AG09309 (cell line): ENCODE measurements at places on chromosomes 6 and 20.

DNA sequence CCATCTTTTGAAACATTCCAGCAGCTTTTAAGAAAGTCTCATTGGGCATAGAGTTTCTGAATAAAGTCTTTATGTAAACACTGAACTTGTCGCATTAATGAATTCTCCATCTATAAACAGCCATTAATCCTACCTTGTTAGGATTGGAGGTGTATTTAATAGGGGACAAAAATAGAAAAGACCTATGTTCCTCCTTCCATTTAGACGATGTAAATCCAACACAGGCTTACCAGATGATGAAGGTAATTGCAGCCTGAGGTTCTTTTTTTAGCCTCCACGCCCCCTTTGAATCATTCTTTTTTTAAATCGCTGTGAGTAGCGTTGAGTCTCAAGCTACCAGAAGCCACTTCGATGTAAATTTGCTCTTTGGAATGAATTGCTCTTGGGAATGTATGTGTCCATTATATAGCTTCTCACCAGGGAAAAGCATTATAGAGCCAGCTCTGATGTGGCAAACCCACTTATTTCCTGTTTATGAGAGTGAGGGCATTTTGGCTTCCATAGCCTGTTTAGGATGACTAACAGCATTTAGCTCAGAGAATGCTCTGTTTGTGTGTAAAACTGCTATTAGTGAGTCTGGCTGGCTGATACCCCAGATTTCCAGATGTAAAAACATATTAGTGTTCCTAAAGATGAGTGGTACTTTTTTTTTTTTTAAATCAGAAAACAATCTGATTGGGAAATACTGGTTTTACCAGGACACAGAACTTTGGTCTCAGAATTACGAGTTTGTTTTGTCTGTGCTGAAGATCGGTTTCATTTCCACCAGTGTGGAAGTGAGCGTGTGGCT is 74.9 kb upstream of the CLDN20 start:
- DNase-seq: peak; percentile 94

DNA sequence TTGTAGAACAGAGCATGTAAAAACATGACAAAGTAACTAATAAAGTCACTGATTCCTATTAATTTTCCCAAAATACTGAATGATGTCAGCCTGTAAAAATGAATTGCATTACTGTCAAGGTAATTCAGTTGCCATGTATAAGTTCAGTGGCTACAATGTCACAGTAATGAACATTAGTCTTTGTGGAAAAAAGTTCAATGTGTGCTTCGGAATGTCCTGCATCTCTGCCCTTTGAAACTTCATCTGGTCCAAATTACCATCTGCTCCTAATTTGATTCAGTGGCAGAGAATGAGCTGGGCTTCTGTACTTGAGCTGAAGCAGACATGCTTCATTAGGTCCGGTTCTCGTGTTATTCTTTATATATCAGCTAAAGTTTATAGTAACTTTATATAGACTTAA is 567.4 kb downstream of the COL12A1 start:
- no peak for DNase-seq

GRCh38 chr20:57664476-57664875 is 44.2 kb upstream of the ZBP1 start:
- no peak for DNase-seq

GRCh38 chr20:52536040-52536439 is 344.5 kb upstream of the ZFP64 start:
- DNase-seq: no peak

- DNase-seq: no peak
These were observed 37.5 kb downstream of the FKBP5 start for GRCh38 chr6:35651244-35651643.

DNA sequence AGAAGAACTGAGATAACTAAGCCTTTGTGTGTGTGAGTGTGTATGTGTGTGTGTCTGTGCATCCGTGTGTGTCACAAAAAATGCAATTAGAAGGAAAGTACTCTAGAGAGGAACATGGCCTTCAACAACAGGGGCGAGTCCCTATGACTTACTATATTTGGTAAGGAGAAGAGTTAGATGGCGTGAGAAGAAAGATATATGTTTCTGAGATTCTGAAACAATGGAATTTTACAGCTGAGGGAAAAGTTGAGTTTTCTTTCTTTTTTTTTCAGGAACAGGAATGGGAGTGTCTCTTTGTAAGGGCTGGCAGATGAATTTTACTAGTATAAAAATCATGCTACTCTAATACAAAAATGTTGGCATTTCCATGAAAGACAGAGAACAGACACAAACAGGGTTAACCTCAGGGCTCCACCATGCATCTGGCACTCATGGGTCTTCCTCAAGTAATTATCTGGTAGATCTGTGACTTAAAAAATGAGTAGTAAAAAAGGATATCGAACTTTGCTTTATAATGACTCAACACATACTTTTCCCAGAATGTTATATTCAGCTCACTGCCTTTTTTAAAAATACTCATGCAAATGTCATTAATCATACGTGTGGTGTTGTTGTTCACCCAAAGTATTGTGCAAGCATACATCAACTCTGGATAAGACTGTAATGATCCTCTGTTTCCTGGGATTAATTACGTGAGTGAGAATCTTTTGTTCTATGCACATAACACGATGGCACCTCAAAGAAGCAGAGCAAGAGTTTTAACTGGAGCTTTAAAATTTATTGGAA is 12.8 kb upstream of the SASH1 start:
- DNase-seq: peak; percentile 96

- peak; percentile 90 for DNase-seq
These were observed 228.9 kb upstream of the JAG1 start for GRCh38 chr20:10902576-10903282.

- DNase-seq: no peak
These were observed 36.3 kb upstream of the ZFAND3 start for GRCh38 chr6:37783025-37783855.

GRCh38 chr20:1533059-1533458 is 24.4 kb downstream of the SIRPD start:
- no peak for DNase-seq

GRCh38 chr20:49570828-49571552 is 3.1 kb upstream of the PTGIS start:
- no peak for DNase-seq

GRCh38 chr20:23159947-23160318 is 73.8 kb upstream of the CD93 start:
- DNase-seq: no peak

DNA sequence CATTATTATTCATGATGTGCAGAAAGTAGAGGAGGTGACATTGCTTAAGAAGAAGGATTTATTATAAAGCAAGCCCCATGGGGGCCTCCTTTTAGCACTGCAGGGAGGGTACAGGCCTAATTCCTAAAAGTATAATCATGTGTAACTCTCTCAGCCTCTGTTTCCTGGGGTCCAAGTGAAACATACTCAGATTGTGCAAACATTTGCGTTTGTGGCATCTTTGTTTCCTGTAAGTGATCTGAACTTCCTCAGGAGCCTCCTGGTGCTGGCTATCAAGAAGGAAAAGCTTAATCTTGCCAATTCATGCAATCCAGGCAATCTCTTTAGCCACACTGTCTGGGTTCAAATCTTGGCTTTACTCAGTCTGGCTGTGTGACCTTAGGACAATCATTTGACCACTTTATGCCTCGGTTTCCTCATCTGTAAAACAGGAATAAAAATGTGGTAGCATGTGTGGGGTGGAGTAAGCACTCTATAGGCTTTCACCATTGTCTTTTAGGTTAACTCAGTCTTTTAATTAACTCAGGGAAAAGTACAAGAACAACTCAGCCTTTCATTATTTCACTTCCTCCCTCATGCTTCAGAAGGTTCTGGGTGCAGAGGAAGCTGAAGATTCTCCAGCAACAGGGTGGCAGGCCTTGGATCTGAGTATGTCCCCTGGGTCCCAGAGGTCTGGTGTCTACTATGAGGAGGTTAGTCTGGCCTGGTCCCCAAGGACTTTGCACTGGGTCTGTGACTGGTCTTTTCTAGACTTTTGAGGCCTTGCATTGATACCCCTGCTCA is 831 bp upstream of the SIRPB2 start:
- DNase-seq: no peak

DNA sequence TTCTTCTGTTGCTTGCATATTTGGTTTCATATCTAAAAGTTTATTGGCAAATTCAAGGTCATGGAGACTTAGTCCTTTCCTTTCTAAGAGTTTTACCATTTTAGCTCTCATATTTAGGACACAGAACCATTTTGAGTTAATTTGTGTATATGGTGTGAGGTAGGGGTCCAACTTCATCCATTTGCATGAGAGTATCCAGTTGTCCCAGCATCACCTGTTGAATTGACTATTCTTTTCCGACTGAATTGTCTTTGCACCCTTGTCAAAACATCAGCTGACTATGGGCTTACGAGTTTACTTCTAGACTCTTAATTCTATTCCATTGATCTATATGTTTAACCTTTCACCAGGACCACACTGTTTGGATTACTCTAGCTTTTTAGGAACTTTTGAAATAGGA is 157.5 kb downstream of the RALGAPA2 start:
- DNase-seq: no peak

DNA sequence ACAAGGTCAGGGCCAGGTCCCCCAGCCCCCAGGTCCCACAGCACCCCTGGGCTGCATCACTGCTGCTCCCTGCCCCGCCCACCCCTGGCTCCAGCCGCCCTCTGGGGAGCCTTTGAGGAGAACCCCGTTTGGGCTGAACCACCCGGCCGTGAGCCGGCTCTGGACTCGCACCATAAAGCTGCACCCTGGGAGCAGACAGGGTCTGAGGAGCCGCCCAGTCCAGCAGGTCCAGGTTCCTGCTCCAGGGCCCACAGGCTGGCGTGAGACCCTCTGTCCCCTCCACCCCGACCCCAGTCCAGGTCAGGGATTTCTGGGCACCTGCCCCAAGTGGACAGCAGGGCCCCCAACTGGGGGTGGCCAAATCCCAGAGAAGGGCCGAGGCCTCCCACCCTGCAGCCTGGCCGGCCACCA is 8.3 kb downstream of the CHRNA4 start:
- no peak for DNase-seq

DNA sequence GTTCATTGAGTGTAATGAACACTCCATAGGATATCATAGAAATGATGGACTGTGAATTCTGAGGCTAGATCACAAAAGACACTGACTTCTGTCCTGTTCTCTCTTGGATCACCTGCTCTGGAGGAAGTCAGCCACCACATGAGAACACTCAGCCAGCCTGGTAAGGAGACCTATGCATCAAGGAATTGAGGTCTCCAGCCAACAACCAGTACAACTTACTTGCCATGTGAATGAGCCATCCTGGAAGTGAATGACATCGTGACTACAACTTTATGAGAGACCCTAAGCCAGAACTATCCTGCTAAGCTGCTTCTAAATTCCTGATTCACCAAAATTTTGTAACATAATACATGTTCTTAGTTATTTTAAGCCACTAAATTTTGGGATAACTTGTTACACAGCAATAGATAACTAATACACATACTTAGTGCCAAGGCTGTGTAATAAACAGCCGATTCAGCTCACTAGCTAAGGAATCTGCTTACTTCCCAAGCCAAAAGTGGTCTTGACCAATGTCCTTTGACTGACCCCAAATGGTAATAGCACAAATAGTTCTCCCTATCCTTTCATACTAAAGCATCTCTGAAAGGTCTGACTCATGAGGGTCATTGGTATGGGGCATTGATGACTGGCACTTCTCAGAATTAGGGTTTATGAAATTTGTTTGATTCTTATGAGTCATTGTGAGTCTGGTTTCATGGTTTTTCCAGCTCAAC is 6.9 kb upstream of the CTNNBL1 start:
- DNase-seq: no peak

GRCh38 chr6:145743332-145743731 is 8.0 kb upstream of the EPM2A start:
- DNase-seq: no peak

DNA sequence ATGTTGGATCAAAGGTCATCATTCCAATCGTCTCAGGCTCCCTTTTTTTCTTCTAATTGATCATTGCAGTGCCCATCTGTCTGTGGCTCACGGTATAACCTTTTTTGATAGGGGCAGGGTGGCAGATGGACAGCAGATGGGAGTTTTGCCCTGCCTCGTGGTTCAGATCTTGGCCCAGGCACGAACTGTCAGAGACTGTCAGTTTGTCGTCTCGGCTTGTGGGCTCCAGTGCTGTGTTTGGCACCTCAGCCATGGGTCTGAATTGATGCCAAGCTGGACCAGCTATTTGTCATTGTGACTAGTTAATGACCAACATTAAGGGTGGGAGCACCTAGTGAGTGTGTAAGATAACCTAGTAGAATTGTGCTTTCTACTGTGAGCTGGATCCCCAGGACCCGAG is 197.6 kb downstream of the PRL start:
- DNase-seq: no peak

DNA sequence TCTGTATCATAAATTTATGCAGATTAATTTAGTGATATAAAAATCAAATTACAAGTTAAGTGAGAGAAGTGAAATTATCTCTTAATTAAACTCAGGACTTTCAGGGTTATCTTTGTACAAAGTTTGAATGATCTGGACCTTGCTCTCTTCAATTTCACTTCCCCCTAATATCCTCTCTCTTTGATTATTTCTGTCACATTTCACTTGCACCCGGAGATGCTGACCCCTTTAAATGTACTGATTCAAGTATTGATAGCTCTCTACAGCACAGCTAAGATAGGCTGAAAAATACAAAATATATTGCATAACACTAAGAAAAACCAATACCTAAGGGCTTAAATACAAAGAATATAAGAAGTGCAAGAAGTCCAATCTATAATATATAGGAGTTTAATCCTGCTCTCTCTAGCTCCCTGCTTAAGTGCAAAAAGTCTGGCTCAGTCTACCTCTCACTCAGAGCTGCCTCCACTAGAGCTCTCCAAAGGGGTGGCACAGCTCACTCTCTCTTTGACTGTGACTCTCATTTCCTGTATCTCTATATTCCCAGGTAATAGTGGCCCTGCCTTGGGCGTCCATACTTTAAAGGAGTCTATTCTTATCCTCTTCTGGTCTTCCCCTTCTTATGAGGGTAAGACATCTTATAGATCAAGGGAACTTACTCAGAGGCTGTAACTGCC is 588.4 kb downstream of the RFPL4B start:
- DNase-seq: no peak

DNA sequence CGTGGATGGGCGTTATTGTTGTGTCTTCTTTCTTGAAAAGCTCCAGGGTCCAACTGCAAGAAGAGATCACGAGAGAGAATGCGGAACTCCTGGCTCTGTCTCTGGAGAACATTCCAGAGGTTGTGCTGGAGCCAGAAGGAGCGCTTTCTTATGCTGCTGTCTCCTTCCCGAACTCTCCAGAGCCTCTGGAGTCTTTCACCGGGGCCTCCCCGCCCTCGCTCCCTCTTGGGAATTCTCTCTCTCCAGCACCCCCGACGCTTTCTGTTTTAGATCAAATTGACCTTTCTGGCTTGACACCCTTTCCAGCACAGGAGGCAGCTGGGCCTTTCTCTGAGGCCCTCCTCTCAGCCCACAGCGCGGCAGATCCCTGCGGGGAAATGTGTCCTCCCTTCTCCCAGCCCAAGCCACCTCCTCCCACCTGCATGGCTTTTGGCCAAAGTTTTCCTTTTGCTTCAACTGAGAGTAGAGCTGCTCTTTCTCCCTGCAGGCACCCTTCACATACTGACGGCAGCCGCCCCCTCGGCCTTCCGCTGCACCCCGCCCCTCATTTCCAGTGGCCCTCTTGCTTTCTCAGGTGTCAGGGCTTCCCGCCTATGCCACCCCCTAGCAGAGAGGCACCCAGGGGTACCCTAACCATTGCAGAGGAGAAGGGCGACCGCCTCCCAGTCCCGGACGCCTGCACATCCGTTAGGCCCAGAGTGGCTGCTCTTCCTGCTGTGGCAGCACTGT is 6.6 kb upstream of the CCR6 start:
- no peak for DNase-seq

- no peak for DNase-seq
These were observed 196.8 kb upstream of the HDDC2 start for GRCh38 chr6:125498606-125499005.

GRCh38 chr20:62987114-62987513 is 19.6 kb downstream of the BHLHE23 start:
- no peak for DNase-seq
